Cortex of kidney (tissue), 1 donor: ENCODE measurements at places on chromosomes 4 and X.

GRCh38 chr4:156638925-156639605, 332.5 kb downstream of the PDGFC start:
- DNase-seq: no peak

DNA sequence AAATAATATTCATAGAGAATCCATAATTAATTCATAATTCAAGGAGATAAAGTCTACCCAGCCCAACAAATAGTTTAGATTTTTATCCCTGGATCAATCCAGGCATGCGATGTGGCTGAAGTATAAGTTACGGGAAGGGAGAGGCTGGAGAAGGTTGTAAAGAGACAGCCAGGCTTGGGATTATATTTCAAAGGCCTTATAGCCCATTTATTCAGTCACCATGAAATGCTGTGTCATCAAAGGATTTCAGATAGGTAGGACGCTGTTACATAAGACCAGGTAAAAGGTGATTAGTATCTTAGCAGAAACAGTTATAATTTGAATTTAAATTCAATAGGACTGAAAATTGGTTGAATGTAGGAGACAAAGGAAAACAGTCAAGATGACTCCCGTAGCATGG, 73.0 kb upstream of the NFKB1 start:
- DNase-seq: no peak

DNA sequence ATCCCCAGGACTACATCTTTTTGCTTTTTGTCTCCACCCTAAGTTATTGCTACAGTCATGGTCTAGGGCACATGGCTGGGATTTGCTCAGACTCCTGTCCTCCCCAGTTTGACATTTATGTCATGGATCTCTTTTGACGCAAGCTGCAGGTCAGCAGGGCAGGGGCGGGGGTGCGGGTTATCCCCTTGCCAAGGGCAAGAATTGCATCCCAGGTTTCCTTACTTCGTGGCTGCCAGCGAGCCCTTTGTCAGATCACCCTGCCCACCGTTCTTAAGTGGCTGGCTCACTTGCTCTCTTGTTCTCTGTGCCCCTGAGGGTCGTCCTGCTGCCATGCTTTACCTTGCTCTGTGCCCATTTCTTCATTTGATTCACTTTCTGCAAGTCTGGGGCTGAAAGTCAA, 21.1 kb upstream of the UBA1 start:
- DNase-seq: no peak

GRCh38 chrX:150007356-150007755, 69.1 kb upstream of the EOLA2 start:
- DNase-seq: no peak

GRCh38 chr4:145177906-145178538, 2.4 kb downstream of the OTUD4 start:
- DNase-seq: no peak

GRCh38 chr4:54384563-54384962, 155.5 kb downstream of the PDGFRA start:
- no peak for DNase-seq

DNA sequence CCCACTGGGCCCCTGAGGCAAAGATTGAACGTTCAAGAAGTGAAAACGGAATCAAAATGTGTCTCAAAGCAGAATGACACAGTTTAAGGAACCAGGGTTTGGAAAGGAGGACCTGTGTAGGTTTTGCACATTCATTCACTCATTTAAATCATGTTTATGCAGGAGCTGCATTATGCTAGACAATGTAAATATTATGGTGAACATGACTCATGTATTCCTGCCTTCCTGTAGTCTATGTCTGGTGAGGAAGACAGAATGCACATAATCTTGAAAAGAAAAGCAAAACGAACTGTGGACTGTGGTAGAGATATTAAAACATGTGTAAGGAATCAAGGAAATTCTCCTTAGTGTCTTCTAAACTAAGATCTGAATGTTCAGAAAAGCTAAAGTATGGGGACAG, 311.8 kb upstream of the SMIM31 start:
- DNase-seq: no peak

- no peak for DNase-seq
These were observed 46.7 kb upstream of the IL2 start for GRCh38 chr4:122503214-122503613.
